ENCODE measurements at places on chromosomes 12 and 14.
A peak's percentile ranks its signal among the peaks of the same experiment; 100 is the strongest.

DNA sequence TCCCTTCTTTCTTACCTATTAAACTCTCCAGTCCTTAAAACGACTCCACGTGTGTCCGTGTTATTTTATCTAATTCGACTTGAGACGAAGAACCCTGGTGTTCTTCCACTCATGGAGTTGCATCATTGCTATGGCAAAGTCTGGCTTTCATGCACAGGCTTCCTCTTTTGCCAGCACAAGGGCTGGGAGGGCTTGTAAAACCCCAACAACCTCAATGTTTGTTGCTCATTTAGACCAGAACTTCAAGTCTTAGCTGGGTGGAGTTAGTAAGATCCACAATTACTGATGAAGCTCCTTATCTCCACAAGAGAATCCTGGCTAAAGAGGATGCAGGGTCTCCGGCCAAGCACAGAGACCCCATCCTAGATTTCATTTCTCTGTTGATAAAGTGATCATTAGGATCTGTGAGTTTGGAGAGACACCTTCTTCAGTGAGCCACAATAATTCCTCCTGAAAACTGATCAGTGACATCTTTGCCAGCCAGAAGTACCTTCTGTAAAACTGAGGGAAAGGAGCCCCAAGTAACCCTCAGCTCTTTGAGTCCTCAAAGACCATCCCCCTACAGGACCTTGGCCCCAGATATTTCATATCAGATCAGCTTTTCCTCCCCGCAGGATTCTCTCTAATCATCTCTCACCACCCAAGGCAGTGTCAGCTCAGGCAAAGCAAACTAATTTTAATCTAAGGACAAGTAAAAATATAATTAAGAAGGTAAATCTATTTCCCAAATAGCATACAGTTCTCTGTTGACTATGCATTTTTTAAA, 514.6 kb downstream of the FUT8 start:
- DNase-seq: no peak

DNA sequence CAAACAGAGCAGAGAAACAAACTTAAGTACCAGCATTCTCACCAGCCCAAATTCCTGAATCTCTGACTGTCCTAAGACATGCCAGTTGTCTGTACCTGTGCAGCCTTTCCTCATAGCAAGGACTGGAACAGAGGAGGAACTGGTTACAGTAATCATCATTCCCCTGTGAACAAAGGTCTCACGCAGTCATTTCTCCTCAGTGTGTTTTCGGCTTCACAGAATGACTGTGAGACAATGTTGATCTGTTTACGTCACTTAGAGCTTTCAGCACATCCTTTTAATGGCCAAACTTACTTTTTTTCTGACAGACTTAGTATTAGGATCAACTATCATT, 169.0 kb downstream of the FBXL14 start:
- no peak for DNase-seq

DNA sequence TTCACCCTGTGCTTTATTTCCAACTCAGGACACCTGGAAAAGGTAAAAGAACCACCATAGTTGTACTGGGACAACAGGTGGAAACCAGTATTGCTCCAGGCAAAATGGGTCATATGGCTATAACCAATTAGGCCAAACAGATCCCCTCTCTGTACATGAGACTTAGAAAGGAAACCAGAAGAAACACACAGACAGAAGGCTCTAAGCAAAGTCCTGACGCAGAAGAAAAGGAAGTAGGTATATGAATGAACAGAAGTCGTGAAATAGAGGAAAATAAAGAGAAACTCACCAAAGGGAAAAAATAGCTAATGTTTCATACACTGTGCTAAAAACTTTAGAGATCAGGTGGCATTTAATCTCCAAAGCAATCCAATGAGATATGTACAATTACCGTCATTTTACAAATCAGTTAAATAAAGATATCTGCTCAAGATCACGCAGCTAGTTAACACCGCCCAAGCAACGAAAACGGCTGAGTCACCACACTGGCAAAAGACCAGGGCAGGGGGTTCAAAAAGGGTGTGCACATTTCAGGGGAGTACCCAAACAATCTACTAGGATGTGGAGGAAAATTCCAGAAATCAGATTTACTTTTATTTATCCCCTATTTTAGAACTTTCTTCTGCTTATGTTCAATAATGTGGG, 82.3 kb downstream of the ITPR2 start:
- no peak for DNase-seq

- DNase-seq: no peak
Observed at GRCh38 chr12:4082809-4083403, 190.7 kb upstream of the CCND2 start.

DNA sequence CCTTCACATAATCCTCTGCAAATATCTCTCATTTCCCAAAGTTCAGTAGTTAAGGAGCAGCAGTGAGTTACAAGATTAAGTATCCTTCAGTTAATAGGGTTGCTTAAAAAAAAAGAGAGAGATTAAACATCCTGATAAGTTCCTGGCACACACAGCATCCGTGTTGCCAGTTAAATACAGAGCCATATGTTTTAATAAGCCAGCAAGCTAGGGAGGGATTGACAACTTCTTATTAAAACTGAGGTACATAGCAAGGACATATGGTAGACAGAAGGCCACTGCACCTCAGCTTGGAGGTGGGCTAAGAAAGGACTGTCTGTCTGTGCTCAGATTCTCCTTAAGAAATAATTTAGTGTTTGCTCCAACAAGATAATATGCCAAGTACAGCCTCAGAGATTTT, 9.6 kb upstream of the TMEM30B start:
- no peak for DNase-seq

DNA sequence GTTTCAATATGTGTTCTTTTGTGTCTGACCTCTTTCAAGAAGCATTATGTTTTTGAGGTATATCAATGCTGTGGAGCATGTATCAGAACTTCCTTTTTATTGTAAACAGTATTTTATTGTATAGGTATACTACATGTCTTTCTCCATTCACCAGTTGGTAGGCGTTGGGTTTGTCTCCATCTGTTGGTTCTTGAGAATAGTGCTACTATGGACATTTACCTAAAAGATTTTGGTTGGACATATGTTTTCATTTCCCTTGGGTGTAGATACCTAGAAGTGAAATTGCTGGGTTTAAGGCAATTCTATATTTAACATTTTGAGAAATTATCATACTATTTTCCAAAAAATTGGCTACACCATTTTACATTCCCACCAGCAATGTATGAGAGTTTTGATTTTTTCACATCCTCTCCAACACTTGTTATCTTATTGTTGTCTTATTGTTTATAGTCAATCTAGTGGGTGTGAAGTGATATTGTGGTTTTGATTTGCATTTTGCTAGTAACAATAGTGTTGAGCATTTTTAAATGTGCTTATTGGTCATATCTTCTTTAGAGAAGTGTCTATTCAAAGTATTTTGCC, 409.2 kb downstream of the IPO8 start:
- no peak for DNase-seq

GRCh38 chr12:81757731-81758365, 1.3 kb downstream of the PPFIA2 start:
- no peak for DNase-seq

- DNase-seq: no peak
Observed at GRCh38 chr12:132622437-132623071, 4.0 kb downstream of the P2RX2 start.

DNA sequence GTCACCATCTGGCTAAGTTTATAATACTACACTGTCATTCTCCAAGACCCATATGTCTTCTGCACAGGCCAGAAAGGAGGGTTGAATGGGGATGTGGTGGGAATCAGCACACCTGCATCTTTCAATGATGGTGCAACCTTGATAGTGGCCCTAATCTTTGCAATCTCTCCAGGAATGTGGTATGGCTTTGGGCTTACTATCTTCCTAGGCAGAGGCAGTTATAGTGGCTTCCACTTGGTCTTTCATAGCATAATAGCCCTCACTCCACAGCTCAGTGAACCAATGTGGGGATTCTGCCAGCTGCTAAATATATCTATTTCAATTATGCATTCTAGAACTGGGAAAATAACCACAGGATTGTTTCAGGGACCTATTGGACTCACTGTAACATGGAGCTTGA, 61.8 kb upstream of the ATP2B1 start:
- no peak for DNase-seq

DNA sequence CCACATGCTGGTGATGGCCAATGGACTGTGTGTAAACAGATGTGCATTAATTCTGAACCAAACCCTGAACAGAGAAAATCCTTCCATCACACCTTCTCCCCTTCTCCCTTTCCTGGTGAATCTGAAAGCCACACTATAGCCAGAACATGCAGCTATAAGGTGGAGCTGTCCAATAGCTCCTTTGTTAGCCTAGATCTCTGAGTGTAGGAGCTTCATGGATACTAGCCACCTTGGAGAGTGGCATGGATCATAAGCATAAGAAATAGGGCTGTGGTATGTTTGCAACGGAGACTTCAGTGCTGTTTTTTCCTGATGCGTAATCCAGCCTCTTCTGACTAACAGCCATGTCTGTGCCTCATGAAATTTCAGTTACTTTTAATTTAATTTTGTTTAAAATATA, 364.5 kb downstream of the BTG1 start:
- no peak for DNase-seq

GRCh38 chr12:49624921-49625577, 1.7 kb downstream of the PRPF40B start:
- DNase-seq: no peak

- peak; percentile 17 for DNase-seq
Observed at GRCh38 chr12:91406920-91407341, 224.3 kb upstream of the DCN start.

DNA sequence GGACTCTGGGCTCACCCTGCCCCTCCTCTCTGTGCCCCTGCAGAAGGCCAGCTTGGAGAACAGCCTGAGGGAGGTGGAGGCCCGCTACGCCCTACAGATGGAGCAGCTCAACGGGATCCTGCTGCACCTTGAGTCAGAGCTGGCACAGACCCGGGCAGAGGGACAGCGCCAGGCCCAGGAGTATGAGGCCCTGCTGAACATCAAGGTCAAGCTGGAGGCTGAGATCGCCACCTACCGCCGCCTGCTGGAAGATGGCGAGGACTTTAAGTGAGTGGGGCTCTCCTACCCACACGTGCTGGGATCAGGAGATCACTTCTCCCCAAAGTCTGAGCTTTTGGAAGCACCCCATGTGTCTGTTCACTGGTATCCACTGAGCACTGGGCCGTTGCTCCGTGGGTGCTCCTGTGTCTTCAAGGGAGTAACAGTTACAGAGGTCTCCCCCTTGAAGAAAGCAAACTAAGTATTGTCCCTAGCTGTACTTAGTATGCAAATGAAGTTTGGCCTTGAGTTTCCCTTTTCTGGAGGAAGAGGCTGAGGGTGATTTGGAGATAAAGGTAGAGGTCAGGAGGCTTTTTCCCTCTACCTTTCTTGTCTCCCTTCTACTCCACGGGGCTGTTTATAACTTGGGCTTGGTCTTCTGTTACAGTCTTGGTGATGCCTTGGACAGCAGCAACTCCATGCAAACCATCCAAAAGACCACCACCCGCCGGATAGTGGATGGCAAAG, 3.3 kb downstream of the KRT18 start:
- DNase-seq: no peak

- DNase-seq: no peak
Observed at GRCh38 chr12:5390174-5390799, 41.6 kb upstream of the NTF3 start.
